ENCODE measurements at places on chromosomes 6 and 20.

DNA sequence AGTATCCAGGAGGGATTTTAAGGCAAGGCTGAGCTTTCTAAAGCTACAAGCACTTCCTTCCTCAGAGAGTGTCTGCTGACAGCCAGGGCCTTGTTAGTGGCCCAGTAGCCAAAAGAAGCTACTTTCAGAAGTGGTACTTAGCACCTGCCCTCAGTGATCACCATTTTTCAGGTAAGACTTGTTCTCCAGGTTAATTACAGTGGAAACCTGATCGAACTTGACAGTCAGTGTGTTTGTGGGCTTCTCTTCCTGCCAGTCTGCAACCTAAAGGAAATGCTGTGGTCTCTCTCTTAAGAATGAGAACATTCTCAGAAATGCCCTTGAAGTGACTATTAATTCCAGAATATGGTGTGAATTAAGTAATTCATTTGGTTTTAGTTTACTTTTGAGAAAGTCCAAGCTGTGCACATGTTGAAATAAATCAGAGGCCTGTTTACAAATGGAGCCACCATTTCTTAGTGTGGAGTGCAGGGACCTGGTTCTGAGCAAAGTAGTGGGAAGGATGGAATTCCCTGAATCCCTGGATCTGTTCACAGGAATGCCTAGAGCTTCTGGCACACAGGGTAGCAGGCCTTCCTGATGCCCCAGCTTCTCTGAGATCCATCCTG is 185.3 kb upstream of the AGPAT4 start:
- DNase-seq = no peak

DNA sequence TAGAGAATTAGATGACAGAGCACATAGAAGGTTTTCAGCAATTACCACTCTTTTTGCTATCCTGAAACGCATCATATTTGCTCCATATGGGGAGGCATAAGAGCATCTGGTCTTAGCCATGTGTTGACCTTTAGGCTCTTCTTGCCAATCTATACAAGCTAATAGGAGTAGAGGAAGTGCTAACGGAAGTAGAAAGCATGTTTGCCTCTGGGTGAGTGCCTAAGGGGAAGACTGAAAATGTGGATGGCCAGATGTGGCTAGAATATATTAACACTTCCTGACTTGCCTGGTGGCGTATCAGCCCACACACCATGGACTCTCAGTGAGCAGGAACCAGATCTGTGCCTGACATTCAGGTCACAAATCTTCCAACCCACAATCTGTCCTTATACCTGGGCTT is 136.3 kb downstream of the LRRC1 start:
- DNase-seq = no peak

GRCh38 chr20:49028684-49029083 is 17.4 kb upstream of the CSE1L start:
- DNase-seq = no peak

DNA sequence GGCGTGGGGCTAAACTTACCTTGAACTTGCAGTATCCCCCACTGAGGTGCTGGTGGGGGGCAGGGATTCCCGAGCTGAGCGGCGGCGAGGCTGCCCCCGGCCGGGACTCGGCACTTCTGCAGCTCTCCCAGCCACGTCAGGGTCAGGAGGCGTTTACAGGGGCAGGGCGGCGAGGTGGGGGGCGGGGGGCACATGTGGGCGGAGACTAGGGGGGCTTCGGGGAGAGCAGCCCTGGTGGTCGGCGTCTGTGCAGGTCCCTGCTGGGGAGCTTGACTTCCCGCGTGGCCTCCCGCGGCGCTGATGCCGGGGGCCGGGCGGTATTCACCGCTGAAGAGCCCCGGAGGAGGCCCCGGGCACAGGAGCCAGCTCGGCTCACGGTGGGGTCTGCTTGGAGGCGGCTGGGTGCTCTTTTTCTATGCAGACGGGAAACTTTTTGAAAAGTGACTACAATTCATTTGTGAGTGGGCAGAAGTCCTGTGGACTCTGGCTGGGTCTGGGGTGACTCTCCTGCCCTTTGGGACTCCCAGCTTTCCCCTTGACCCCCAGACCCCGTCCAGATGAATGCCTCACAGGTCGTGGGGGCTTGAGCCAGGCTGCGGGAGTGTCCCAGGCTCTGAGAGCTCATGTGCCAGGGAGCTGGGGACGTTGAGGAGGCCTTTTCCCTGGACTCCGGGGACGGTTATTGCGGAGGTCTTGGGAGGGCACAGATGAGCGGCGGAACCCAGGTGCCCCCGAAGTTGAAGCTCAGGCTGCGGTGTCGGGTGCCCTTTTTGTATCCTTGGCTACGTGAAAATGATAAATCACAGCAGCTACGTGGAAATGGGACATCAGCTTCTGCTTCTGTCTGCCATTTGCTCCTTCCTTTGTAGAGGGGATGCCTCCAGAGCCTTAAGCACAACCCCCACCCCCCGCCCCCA is 75.9 kb upstream of the GATA5 start:
- no peak for DNase-seq

DNA sequence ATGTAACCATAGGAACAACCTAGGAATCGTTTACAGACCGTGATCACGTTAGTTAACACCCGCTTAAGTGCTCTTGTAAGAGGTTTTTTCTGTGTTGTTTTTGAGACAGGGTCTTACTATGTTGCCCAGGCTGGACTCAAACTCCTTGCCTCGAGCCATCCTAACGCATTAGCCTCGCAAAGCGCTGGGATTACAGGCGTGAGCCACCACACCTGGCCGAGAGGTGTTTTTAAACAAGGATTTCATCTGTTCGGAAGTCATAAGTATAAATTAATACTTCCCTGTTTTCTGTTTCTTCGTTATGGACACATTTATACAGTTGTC is 727 bp downstream of the MRS2 start:
- no peak for DNase-seq

- DNase-seq = no peak
Observed at GRCh38 chr6:8352335-8352965, 82.9 kb downstream of the SLC35B3 start.

GRCh38 chr6:106974336-106974998 is at the start of gene CD24:
Gene CD24 (minus strand): TSS chr6:106974729. CDS start chr6:106974646, 83 bp downstream.
- no peak for DNase-seq
